Activated CD4-positive, alpha-beta T cell treated with anti-CD3 and anti-CD28 coated beads for 36 hours (primary cell): ENCODE measurements at places on chromosomes 3 and 15. TPM values are rescaled to one million over a fixed set of nuclear protein-coding genes. Genes with fewer than 3 reads are reported as not detected.

DNA sequence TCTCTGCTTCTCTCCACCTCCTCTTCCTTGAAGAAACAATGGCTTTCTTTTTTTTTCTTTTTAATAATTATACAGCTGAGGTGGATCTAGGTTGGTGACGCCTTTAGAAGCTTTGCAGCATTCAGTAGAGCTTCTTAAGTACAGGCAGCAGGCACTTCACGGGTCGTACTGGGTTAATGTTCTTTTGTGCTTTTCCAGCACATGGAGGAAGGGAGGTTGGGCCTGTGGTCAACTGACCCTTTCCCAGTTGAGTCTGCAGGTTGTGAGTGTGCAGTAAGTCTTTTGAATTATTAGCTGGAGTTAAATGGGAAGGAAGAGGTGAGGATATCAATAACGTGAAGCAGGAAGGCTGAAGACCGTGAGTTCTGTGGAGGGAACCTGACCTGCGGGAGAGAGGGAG, 7.0 kb downstream of the TRAK1 start:
- H3K27ac ChIP-seq = no peak overlapping the region
- no peaks in the 10 kb centered on the region for H3K27me3 ChIP-seq
- DNase-seq = no peak
- H3K36me3 ChIP-seq = peaks cover 6% of the 10 kb centered on the region
- peaks cover 31% of the 10 kb centered on the region for H3K4me1 ChIP-seq
- no peak overlapping the region for H3K4me3 ChIP-seq

DNA sequence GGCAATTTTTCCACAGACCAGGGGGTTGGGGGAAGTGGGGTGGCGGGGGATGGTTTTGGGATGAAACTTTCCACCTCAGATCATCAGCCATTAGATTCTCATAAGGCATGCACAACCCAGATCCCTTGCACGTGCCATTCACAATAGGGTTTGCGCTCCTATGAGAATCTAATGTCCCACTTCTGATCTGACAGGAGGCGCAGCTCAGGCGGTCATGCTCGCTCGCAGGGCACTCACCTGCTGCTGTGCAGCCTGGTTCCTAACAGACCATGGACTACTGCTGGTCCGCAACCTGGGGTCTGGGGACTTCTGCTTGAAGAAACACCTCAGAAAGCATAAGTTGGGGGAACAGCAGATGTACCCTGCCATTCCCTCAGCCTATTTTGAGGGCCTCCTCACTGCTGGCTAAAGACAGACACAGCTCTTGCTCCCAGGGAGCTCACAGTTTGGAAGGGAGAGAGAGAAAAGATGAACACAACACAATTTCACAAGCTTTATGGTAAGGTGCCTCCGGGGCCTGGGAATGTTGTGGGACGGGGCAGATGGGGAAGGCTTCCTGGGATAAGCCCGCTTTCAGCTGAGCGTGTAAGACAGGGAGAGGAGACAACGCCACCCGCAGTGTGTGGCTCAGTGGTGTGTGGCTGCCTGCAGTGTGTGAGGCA, 285.2 kb downstream of the ADAMTS17 start:
- no peak overlapping the region for H3K4me3 ChIP-seq
- H3K36me3 ChIP-seq = no peaks in the 10 kb centered on the region
- no peaks in the 10 kb centered on the region for H3K27me3 ChIP-seq
- no peaks in the 10 kb centered on the region for H3K4me1 ChIP-seq
- no peak for DNase-seq

DNA sequence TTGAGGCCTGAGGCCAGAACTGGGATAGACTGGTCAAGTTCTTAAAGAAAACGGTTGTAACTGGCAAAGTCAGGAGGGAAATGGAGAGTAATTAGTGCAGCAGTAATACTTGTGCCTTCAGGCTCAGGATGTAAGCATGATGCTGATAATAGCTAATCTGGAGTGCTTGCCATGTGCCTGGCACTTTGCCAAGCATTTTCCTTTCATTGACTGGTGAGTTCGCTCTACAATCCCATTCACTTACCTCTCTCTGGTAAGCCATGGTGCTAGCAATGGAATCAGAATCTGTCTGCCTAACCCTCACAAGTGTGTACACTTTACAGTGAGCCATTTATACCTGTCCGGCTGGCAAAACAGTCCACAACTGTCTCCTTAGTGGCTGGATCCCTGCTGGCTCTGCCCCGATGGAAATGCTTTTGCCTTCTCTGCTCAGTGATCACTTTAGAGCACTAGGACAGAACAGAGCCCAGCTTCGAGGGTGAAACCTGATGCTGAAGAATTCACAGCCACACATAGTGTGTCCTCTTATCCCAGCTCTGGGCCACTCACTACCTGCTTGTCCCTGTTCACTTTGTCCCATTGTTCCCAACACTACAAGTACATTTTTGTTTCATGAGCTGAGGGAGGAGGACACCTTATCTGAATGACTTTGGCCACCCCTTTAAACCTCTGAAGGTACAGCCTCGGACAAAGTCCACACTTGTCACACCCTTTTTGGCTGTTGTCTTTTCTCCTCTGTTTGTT, 10.3 kb downstream of the CHP1 start:
- no peak overlapping the region for H3K27ac ChIP-seq
- no peaks in the 10 kb centered on the region for H3K4me1 ChIP-seq
- H3K4me3 ChIP-seq = no peak overlapping the region

GRCh38 chr15:36811903-36812302, 232.5 kb downstream of the CDIN1 start:
- no peak overlapping the region for H3K27ac ChIP-seq
- no peaks in the 10 kb centered on the region for H3K27me3 ChIP-seq
- peaks cover 6% of the 10 kb centered on the region for H3K36me3 ChIP-seq
- no peak overlapping the region for H3K4me3 ChIP-seq
- DNase-seq = no peak

DNA sequence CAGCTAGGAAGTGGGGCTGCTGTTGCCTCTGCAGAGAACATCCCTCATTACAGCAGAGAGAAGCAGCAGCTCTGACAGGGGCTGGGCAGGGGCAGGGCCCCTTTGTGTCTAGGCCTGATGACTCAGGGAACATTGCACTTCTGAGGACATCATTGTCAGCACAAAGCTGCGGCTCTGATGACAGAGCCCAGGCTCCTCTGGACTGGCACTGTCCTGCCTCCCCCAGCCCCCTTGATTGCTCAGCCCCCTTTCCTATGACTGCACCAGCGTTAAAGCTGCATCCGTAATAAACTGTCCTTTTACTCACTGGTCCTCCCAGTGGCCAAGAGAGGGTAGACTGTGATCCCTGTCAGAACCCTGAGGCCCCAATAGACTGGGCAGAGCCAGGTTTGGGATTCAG, 18.3 kb downstream of the TRH start:
- H3K36me3 ChIP-seq = no peaks in the 10 kb centered on the region
- no peak overlapping the region for H3K4me3 ChIP-seq
- H3K4me1 ChIP-seq = no peaks in the 10 kb centered on the region
- DNase-seq = no peak
- H3K27ac ChIP-seq = no peak overlapping the region

The CFAP91 gene
- total RNA-seq = 0.67 TPM

The PIF1 gene
- total RNA-seq = 36.3 TPM

The PKM gene
- 2,479 TPM for total RNA-seq

The LRRC31 gene
- total RNA-seq = not detected
